ENCODE measurements at places on chromosomes 3 and 15.

- no peak for DNase-seq
Observed at GRCh38 chr15:84834229-84834955, 17.2 kb downstream of the ALPK3 start.

DNA sequence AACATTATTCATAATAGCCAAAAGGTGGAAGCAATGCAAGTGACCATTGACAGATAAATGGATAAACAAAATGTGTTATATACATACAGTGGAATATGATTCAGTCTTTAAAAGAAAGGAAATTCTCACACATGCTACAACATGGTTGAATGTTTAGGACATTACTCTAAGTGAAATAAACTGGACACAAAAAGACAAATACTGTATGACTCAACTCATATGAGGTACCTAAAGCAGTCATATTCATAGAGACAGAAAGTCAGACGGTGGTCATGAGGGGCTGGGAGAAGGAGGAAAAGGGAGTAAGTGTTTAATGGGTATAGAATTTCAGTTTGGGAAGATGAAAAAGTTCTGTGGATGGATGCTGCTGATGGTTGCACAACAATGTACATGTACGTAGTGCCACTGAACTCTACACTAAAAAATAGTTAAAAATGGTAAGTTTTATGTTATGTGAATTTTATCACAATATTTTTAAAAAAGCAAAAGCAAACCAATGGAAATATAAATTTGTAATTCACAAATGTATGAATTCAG lies 5.3 kb downstream of the TXNRD3 start:
- DNase-seq: no peak

- no peak for DNase-seq
Observed at GRCh38 chr15:80834402-80834801, 55.2 kb downstream of the CEMIP start.

DNA sequence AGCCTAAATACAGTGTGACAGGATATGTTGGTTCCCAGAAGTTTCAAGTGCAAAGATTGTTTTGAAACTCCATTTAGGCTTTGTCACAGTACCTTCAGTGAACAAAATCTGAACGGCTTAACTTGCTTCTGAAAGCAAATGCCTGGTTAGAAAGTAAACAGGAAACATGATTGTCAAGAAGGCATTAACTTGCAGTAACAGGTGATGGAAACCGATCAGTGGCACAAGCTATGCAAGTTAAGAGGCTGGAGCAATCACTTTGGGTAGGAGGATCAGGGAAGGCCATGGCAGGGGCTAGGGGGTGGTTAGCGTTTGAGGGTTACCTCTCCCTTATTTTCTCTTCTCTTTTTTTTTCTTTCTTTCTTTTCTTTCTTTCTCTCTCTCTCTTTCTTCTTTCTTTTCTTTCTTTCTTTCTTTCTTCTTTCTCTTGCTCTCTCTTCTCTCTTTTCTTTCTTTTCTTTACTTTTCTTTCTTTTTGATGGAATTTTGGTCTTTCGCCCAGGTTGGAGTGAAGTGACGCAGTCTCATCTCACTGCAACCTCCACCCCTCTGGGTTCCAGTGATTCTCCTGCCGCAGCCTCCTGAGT lies 2.4 kb downstream of the HYKK start:
- DNase-seq: no peak

DNA sequence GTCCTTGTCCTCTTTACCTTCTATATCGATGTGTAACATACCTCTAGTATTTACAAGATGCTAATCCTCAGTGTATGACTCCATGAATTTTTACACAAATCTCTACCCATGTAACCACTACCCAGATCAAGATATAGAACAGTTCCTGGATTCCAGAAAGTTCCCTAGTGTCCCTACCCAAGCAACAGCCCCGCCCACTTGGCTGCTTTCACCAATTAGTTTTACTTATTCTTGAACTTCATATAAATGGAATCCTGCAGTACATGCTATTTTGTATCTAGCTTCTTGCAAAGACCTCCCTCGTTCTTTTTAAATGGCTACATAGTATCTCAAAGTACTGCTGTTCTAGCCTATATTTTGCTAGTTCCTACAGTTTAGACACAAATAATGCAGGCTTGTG lies 33.0 kb downstream of the CD276 start:
- no peak for DNase-seq

DNA sequence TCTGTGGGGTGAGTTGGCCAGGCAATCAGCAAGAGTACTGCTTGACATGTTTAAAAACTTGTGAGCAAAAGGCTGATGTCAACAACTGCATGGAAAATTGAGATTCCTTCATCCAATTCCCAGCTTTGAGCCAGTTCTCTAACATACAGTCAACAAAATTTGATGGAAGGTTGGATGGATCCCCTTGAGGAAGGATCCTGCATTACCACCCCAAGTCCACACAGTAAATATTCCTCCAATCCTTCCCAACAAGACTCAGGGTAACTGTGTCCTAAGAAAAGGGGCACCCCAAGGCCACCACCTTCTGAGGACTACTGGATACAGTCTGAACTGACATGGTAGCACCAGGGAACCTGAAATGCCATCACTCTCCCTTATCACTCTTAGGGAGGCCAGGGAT lies 15.1 kb downstream of the GLB1 start:
- no peak for DNase-seq

- DNase-seq: no peak
Observed at GRCh38 chr15:43153269-43153668, 19.9 kb downstream of the TMEM62 start.

- DNase-seq: no peak
Observed at GRCh38 chr15:63483521-63484371, 20.6 kb upstream of the USP3 start.

DNA sequence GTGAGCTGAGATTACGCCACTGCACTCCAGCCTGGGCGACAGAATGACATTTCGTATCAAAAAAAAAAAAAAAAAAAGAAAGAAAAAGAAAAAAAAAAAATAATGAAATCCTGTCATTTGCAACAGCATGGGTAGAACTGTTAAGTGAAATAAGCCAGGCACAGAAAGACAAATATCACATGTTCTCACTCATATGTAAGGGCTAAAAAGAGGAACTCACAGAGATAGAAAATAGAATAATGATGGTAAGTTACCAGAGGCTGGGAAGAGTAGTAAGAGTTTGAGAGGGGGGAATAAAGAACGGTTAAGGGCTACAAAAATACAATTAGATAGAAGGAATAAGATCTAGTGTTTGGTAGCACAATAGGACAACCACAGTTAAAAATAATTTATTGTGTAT lies 19.7 kb downstream of the DENND6A start:
- no peak for DNase-seq

- no peak for DNase-seq
Observed at GRCh38 chr3:37970802-37971201, 19.8 kb upstream of the VILL start.

DNA sequence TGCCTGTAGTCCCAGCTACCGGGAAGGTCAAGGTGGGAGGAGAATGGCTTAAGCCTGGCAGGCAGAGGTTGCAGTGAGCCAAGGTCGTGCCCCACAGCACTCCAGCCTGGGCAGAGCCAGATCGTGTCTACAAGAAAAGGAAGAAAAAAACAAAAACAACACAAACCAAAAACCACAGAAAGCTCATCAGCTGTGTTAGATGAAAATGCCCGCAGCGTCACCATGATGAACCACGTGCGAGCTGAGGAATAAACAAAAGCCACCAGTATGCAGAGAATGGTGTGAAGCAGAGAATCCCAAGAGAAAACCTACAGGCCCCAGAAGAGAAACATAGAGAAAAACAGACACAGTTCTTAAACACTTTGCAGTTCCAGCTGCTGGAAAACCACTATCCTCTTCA lies 19.7 kb upstream of the TM4SF19 start:
- DNase-seq: no peak

DNA sequence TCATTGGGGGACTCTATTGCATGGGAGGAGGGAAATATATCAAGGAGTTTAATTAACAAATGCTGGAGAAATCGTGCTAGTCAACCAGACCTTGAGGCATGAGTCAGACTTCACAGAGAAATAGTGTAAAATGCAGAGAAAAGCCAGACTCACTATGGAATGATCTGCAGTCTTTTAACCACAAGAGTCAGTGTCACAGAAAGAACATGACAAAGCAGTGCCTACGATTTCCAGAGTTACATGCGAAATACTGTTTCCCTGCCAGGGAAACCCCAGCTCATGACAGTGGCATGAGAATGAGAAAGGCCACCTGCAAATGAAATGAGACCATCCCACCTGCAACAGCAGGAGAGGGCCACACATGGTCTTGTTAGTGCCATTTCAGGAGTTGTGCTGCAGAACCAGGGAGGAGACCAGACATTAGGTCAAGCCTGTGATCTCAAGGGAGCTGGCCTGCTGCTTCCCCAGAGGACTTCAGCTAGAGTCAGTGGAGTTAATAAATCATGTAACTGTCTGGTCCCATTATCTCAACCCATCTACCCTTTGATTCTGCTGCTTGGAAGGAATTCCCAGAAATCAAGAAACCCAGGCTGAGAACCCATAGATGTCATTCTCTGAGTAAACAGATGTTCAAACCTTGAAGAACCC lies 79.0 kb downstream of the ERC2 start:
- no peak for DNase-seq

- DNase-seq: no peak
Observed at GRCh38 chr3:127820826-127821313, 1.4 kb downstream of the MGLL start.

- DNase-seq: no peak
Observed at GRCh38 chr3:77577264-77577663, 537.4 kb downstream of the ROBO2 start.

- no peak for DNase-seq
Observed at GRCh38 chr3:65939801-65940246, 98.9 kb downstream of the MAGI1 start.

DNA sequence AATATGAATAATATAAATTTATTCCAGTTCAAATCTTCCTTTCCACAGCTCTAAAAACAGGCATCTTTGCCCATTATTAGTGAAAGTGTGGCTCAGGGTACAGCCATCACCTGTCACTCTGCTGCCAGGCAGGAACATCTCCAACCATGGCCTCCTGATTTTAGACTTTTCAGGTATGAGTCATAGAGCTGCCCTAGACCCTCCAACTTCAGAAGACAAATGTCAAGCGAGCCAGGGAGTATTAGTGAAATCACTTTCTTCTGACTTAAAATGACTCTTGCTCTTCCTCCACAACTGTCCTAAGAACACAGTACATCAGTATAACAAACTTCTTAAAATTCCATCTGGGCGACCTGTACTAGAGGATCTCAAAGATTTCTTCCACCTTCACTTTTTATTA lies 78.1 kb upstream of the AKAP13 start:
- DNase-seq: no peak

GRCh38 chr3:4750306-4750968 lies 228.8 kb upstream of the BHLHE40 start:
- DNase-seq: peak; percentile 16

DNA sequence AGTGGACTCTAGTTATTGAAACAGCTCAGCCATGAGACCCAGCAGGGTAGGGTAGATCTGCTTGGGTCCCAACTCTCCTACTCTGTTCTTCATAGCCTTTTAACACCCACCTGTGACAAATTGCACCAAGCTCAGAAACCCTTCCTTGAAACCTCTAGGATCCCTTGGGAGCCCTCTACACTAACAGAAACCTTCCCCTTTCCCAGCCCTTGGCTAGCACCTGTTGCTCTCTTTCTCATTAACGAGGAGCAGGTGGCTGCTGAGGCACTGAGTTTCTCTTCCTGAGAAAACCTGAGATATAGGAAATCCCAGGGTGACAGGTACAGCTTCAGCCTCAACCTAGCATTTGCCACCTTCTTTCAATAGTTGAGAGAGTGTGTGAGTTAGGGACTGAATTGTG lies 88.3 kb upstream of the CLSTN2 start:
- no peak for DNase-seq

- no peak for DNase-seq
Observed at GRCh38 chr3:15983232-15983631, 185.5 kb upstream of the ANKRD28 start.

DNA sequence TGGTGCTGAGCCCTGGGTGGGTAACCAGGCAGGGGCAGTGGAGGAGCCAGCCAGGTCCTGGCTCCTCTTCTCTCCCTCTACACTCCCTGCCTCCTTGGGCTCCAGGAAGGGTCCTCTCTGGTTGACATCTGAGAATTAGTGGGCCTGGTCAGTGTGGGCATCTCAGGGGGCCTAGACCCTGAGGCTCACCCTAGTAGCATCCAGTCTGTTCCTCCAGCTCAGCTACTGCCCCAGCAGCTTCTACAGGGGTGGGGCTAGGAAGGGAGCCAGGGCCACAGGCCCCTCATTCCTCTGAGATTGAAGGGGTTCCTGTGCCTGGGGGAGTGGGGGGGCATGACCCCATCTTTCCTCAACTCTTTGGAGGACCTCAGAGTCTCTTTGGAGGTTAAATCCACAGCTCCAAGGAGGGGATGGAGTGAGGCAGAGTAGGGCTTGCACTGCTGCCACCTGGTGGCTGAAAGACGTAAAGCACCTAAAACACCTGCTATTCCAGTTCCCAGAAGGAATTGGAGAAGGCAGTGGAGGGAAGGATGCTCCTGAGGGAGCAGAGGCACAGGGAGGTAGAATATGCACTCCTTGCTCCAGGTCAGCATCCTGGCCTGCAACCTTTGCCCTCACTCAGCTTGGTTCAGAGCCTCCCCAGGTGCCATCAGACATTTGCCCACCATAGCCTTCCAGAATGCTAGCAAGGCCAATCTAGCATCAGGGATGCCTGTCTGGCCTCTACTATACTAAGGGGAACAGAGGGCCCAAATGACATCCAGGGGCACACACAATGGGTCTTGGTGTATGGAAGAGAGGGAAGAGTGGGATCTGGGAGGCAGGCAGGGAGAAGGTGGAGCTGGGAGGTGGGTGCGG lies 25.1 kb downstream of the C3orf18 start:
- DNase-seq: peak; percentile 33

DNA sequence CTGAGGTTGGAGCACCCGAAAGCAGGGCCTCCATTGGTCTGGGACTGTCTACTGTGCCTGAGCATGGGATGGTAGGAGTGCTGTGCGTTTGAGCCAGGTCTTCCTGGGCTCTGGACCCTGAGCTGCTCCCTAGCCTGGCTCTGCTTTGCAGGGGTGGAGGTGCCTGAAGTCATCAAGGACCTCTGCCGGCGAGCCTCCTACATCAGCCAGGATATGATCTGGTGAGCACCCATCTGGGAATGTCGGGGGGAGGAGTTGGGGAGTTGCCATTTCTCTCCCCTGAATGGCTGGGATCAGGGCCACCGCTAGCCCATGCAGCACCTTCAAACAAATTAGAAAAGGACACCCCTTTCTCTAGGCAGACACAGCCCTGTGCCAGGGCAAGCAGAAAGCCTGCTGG lies 20.7 kb downstream of the DUOX1 start:
- DNase-seq: no peak

DNA sequence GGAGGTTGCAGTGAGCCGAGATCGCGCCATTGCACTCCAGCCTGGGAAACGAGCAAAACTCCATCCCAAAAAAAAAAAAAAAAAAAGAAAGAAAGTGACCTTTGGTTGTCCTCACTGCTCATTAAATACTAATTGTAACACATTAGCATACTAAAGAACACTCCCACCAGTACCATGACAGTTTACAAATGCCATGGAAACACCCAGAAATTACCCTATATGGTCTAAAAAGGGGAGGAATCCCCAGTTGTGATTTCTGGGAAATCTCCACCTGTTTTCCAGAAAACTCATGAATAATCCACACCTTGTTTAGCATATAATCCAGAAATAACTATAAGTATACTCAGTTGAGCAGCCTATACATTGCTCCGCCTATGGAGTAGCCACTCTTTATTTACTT lies 23.5 kb upstream of the INO80 start:
- no peak for DNase-seq
